ENCODE measurements at places on chromosomes 11 and 22.

GRCh38 chr11:128289048-128289447, 298.3 kb downstream of the ETS1 start:
- no peak for DNase-seq

- no peak for DNase-seq
Observed at GRCh38 chr22:33186816-33187215, 128.6 kb upstream of the SYN3 start.

DNA sequence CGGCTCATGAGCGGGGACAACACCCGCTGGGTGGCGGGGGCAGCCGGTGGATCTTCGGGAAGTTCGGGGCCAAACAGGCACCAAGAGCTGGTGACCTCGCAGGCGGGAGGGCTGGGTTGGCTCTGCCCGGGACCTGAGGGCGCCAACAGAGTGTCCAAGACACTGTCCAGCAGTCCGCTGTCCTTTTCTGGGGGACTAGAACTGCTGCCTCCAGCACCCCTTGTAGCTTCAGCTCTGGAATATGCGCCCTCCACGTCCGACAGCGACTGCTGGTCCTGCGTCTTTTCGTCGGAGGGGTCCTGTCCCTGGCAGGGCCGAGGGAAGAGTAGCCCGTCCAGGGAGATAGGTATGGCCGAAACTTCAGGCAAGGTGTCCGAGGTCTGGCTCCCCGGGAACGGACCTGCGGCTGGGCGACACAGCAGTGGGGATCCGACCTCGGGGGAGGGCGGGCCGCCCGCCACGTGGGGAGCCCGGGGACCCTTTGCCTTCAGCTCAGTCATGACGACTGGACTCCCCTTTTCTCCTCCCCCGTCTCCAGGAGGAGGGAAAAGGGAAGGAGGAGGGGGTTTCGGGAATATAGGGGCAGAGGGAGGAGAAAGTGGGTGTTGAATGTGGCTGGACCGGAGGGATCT, 926 bp downstream of the PGR start:
- no peak for DNase-seq

DNA sequence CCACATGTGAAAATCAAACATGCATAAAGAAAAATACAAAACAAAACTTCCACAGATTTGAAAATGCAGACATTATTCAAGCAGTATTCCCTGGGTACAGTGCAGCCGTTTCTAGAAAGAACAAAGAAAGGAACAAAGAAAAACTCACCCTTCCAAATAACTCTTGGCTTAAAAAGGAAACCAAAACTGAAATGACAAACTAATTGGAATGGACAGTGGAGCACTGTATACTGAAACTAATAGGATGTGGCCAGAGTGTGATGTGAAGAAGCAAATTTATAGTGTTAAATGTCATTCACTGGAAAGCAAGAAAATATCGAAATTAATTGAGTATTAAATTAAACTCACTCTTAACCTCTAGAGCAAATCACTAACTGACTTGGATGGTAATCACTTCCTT, 55.4 kb downstream of the QSER1 start:
- DNase-seq: no peak

DNA sequence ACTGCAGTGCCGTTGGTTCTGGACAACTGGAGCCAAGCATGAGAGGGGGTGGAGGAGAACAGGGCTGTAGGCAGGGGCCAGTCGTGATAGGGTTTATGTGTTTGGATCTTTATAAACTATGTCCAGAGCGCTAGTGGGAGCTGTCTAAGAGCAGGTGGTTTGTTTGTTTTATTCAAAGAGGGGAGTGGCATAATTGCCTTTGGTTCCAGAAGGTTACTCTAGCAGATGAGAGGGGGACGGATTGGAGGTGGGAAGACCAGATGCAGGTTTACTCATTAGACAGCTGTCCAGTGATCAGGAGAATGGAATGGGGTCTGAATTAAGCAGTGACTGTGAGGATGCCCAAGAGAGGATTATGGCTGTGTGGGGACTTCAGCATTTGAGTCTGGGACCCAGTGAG, 109.3 kb upstream of the TBCEL start:
- no peak for DNase-seq

GRCh38 chr22:39576027-39576426, 5.5 kb downstream of the CACNA1I start:
- DNase-seq: no peak

DNA sequence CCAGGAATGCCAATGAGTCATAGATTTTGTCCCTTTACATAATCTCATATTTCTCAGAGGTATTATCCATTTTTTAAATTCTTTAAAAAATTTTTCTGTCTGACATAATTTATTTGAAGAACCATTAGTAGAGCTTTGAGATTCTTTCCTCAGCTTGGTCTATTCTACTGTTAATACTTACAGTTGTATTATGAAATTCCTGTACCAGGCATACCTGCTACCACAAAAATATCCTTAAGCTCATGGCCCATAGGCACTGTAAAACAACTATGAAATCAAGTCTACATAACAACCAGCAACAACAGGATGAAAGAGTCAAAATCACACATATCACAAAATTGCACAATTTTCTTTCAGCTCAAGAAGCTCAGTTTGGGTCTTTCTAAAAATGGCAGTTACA, 541.3 kb downstream of the LUZP2 start:
- DNase-seq: no peak

- DNase-seq: no peak
Observed at GRCh38 chr22:27896245-27896644, 22.8 kb downstream of the PITPNB start.

DNA sequence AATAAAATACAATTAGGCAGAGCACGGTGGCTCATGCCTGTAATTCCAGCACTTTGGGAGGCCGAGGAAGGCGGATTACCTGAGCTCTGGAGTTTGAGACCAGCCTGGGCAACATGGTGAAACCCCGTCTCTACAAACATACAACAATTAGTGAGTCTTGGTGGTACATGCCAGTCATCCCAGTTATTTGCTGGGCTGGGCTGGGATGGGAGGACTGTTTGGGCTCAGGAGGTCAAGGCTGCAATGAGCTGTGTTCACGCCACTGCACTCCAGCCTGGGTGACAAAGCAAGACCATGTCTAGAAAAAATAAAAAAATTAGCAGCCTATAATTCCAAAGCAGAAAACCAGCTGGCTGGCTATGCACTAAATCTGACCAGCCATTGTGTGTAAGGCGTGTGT, 35.1 kb downstream of the APOL3 start:
- no peak for DNase-seq

GRCh38 chr22:24146194-24146616, 35.1 kb upstream of the SUSD2 start:
- no peak for DNase-seq

GRCh38 chr11:114571712-114572111, 12.0 kb upstream of the NXPE1 start:
- DNase-seq: no peak

DNA sequence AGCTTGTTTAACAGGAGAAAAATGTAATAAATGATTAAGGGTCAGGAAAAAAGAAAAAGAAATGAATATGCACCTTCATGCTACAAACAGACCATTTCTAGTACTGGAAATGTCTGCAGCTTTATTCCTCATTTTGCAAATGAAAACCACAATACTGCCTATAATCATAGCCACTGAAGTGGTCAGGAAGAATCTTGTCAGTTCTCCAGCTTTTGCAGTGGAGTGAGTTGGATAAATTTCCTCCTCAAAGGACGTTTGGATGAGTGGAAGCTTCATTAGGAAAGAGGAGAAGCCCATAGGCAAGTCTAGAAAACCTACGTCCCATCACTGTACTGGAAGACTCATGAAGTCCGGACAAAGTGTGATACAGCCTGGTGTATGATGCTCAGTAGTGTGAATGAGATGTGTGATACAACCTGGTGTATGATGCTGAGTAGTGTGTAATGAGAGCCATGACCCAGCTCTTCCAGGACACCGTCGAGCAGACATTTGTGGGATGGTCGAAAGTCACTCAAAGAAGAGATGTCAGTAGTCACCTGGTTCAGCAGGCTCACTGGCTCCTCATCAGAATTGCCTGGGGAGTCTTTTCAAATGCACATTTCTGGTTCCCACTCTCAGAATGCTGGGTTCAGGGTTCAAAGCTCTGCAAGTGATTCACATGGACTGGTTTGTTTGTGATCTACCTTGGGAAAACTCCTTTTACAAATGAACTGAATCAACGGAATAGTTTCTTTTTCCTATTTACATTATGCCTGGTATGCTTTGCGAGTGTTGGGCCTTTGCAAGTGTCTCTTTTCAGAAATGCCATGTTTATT, 101.3 kb downstream of the PDHX start:
- DNase-seq: no peak

GRCh38 chr11:74684661-74685060, 46.6 kb downstream of the CHRDL2 start:
- no peak for DNase-seq

GRCh38 chr11:119438599-119438998, 15.6 kb upstream of the THY1 start:
- no peak for DNase-seq

DNA sequence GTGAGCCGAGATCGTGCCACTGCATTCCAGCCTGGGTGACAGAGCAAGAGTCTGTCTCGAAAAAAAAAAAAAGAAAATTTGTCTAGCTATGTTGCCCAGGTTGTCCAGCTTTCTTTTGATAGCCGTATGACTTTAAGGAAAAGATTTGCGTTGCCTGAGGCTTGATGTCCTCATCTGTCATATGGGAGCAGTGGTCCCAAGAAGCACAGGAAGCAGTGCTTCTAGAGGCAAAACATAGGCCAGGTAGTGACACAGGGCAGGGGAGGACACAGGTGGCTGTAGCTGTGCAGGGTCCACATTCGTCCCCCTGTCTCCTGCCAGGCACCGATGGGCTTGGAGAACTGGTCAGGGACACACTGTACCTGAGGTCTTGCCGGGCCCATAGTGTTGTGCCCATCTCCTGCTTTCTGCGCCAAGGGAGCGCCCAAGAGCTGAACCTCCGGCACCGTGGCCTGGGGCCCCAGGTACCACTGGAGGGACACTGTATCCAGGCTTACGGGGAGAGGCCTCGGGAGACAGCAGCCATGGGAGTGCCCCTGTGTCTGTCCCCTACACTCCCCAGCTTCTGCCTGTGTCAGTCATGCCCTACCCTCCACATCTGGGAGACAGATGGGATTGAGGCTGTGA, 1.4 kb downstream of the LRRC74B start:
- DNase-seq: no peak

DNA sequence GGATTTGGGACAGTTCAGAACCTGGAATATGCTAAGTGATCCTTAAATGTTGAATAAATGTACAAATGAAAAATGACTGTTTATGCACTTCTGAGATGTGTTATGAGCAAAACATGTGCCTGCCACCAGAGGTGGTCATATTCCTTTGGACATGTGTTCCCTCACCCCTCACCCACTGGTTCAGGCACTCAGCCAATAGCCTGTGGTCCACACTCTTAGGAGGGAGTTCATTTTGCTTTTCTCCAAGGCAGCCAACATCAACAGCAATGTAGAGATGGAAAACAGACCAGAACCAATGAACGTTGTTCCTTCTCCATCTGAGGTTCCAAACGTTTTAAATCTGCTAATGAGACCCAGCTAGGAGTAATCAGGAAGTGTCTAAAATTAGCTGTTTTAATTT, 44.0 kb downstream of the RPUSD4 start:
- no peak for DNase-seq

DNA sequence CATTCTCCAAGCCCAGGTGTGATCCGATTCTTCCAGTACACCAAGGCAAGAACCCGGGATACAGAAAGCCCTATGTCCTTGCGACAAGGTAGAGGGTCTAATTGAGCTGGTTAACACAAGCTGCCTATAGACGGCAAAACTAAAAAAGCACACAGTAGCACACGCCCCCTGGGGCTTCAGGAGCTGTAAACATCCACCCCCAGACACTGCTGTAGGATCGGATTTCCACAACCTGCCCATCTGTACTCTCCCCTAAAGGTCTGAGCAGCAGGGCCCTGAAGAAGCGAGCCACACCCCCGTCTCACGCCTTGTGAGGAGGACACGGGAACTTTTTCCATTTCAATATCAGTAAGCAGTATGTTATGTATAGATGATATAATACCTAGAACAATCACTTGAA, 624.7 kb downstream of the BUD13 start:
- DNase-seq: peak; percentile 79

- DNase-seq: no peak
Observed at GRCh38 chr22:45286854-45287551, 2.3 kb downstream of the UPK3A start.

DNA sequence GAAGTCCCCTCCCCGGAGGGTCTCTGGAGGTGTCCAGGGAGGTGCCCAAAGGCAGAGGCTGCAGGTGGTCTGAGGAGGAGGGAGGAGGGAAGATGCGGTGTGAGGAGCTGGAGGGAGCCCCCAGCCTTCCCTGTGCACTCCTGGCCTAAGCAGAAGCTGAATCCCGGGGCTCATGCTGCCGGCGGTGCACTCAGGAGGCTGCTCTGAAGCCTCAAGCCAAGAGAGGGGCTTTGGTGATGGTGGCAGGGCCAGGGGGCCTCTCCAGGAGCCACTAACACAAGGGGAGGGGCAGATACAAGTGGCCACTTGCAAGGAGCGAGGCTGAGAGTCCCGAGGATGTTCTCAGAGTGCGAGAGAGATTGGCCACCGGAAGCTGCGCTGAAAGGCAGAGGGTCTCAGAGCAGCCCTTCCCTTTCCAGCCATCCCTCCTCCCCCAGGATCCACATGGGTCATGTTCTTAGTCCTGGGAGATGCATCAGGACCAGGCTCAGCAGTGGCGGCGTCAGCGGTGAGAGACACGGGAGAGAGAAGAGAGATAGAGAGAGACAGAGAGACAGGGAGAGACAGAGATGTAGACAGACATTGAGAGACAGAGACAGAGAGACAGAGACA, 774 bp upstream of the MRGPRG start:
- no peak for DNase-seq
